Fibroblast of villous mesenchyme (primary cell): ENCODE measurements at places on chromosomes 2 and 18.
A peak's percentile ranks its signal among the peaks of the same experiment; 100 is the strongest.

DNA sequence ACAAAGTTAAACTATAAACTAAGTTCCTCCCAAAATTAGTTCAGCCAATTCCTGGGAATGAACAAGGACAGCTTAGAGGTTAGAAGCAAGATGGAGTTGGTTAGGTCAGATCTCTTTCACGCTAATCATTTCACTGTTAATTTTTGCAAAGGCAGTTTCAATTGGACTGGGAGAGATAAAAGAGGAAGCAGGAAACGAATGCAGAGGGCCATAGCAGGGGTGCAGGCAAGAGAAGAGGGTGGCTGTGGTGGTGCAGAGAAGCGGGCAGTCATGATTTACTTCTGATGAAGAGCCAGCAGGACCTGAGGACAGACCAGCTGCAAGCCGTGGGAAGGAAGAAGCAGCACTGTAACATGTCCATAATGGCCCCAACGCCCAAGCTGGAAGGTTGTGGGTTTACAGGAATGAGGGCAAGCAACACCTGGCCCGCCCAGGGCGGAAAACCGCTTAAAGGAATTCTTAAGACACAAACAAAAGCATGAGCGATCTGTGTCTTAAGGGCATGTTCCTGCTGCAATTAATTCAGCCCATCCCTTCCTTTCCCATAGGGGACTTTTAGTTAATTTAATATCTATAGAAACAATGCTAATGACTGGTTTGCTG lies 4.1 kb upstream of the RMP24 start:
- no peak for DNase-seq

GRCh38 chr2:216319771-216320170 lies 52.5 kb downstream of the MARCHF4 start:
- DNase-seq, result no peak

DNA sequence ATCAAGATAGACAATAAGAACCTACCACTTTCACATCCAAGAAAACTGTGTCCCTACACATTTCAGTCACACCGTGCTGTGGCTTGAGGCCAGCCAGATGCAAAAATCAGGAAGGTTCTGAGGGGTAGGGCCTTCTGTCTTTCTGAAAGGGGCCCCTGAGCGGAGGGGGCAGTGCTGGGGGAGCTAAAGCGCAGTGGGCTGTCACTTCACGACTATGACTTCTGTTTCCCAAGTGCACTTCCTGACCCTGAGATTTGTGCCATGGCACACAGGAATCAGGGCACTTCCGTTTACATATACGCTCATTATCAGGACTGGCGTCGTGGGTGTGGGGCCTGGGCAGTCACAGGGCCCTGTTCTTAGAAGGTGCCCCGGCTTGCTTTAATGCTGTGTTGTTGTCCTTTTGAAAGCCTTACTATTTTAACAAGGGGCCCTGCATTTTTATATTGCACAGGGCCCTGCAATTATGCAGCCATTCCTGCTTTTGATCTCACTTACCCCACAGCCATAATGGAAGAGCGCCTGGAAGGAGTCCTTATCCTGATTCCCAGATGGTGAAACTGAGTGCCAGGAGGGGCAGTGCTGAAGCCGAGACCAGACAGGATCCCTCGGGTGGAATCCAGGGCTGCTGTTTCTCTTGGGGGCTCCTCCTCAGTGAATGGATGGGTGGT lies 620 bp downstream of the NGEF start:
- no peak for DNase-seq

GRCh38 chr2:15594291-15595256 lies 2.9 kb downstream of the DDX1 start:
- DNase-seq, result no peak

DNA sequence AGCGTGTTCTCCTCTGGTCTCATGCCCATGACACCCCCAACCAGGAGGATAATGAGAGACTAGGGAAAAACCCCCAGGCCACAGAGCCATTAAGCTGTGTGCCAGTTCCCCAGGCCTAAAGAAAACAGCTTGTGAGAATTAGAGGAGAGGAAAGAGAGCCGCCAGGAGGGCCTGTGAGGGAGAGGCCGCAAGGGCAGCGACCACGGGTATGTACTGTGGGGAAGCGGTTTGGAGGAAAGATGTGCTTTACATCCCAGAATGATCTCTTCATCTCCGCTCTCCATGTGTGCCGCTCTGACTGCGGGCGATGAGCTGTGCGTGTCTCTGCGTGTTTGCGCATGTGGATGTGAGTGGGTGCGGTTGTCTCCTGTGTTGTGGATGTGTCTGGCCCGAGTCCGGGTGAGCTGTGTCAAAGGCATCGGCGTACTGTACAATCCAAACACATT lies 82.9 kb downstream of the DYSF start:
- DNase-seq, result peak; percentile 13

- DNase-seq, result no peak
These were observed at the start of gene MGAT5 for GRCh38 chr2:134253804-134254203. Gene MGAT5, plus strand, starts transcription at chr2:134254072. Its CDS starts 332 bp downstream, at chr2:134254404.

DNA sequence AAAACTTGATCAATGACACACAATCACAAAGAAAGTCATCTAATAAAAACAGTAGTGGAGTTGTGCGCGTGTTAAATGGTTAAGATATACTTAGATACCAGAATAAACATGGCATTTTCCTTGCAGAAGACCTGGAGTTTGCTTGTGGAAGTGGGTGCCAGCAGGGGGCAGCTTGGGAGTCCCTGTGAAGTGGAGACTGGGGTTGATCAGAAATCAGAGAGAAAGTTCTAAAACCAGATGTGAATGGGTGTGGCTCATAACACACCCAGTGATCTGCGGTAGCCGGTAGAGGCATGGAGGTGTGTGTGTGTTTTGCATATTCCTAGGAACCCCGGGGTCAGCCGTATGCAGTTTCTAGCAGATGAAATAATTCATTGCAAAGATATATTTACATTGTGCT lies 300.1 kb upstream of the TRIB2 start:
- peak; percentile 81 for DNase-seq

DNA sequence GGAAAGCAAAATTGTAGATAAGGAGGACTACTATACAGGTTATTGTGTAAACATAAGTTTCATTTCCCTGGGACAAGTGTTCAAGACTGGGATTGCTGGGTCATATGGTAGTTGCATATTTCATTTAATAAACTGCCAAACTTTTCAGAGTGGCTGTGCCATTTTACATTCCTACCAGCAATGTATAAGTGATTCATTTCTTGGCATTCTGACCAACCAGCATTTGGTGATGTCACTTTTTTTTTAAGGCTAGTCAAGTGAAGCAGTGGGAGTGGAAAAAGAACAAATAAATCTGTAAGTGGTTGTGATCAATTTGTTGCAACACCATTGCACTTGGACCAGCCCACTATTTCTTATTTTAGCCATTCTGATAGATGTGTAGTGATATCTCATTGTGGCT lies 5.2 kb upstream of the CHCHD5 start:
- peak; percentile 73 for DNase-seq

GRCh38 chr2:127153691-127154158 lies 46.8 kb upstream of the BIN1 start:
- peak; percentile 81 for DNase-seq

GRCh38 chr2:67652679-67653078 lies 255.5 kb downstream of the ETAA1 start:
- DNase-seq, result no peak

GRCh38 chr2:96526101-96526591 lies 10.4 kb upstream of the ARID5A start:
- no peak for DNase-seq

DNA sequence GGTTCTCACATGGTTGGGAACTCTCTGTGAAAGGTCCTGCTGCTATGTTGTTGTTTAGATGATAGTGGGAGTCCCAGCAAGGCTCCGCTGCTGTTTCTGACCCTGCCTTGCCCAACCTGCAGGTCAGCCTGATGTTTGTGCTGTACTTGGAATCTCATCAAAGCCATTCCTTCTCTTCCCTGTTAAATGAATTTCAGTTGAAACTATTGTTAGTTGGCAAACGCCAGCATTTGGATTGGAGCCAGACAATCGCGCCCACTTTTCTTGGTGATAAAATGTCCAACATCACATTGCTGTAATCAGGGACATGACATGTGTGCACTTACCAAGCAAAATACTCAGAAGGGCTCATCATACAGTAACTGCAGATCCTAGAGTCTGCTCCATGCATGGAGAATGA lies 12.8 kb upstream of the TWSG1 start:
- DNase-seq, result peak; percentile 61

- no peak for DNase-seq
These were observed 69.4 kb downstream of the ADI1 start for GRCh38 chr2:3449936-3450335.

DNA sequence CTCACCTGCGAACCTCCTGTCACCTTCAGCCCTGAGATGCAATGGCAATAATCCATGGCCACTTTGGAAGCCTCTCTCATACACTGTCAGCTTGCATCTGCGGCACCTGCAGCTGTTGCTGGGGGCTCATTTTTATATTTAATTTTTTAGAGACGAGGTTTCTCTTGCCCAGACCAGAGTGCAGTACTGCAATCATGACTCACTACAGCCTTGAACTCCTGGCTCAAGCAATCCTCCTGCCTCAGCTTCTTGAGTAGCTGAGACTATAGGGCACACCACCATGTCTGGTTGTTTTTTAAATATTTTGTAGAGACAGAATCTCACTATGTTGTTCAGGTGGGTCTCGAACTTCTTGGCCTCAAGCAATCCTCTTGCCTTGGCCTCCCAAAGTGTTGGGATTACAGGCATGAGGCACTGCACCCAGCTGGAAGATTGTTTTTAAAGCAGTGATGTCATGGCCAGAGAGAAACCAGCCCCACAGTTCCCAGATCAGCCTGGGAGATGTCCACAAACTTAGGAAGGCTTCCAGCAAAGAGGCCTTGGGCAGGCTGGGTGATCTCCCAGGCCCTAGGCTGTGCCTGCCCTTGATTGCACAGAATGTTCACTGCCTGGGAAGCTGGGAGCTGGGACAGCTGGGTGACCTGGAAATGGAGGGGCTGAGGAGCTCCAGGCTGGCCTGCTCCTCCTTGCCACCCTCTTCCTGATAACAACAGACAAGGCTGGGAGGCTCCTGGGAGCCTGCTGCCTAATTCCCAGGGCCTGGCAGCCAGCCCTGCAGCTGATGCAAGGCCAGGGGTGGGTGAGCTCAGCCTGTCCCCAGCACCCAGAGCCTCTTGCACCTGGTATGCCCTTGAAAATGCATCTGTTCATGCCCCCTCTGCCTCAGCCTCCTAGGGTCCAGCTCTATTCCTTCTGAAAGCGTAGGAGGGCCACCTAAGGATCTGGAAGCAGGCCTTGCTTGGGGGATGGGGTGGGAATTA lies 27.1 kb downstream of the SH2D6 start:
- peak; percentile 93 for DNase-seq

DNA sequence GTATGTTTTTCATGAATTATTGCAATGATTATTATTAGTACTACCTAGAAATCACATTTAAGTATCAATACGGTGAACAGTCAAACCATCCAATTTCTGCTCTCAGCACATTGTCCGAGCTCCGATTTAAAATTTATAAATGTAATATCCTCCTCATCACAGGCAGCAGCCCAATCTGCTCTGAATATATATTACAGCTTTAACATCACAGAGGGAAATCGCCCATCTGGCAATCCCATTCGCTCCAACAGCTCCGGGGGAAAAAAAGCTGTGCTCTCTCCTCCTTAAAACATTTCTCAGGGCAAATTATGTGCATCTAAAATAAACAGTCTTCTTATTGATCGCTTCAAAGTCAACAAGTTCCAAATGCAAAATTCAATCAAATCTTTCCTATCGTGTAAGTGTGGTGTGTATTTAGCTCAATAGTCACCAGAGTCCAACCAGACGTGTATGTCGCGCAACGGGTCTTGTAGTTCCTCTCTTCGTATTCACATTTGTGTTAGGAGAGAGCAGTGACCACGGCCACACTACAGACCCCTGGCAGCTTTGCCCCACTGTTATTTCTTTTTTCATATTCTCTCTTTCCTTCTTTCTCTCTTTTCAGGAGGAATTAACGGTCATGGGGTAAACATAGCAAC lies 2.4 kb downstream of the FIGN start:
- no peak for DNase-seq

- no peak for DNase-seq
These were observed 50.6 kb downstream of the CHRNA1 start for GRCh38 chr2:174713686-174714085.

GRCh38 chr2:164694275-164694695 lies 73.0 kb upstream of the GRB14 start:
- DNase-seq, result no peak
